ENCODE measurements at places on chromosomes 13 and 19.

DNA sequence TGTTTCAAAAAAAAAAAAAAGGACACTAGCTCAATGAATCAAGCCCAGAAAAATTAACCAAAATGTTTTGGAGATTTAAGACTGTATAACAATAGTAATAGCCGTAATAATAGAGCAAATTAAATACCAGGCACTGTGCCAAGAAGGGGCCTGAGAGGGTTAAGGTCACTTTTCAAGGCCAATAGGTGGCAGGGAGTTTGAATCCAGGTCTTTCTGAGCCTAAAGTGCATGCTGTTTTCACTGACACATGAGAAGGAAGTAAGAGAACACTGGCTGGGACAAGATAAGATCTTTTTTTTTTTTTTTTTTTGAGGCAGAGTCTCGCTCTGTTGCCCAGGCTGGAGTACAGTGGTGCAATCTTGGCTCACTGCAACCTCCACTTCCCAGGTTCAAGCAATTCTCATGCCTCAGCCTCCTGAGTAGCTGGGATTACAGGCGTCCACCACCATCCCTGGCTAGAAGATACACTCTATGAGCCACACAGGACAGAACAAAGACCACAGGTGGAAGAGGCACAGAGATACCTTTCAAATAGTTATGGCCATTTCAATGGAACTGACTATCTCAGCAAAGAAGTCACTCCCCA, 7.7 kb downstream of the FFAR2 start:
- DNase-seq, result no peak

GRCh38 chr13:106246666-106247188, 288.7 kb downstream of the EFNB2 start:
- no peak for DNase-seq

GRCh38 chr19:3780786-3781304, 5.3 kb downstream of the MATK start:
- no peak for DNase-seq

GRCh38 chr13:44347301-44347700, 26.3 kb upstream of the SERP2 start:
- DNase-seq, result no peak

- DNase-seq, result no peak
Observed at GRCh38 chr19:4130744-4131438, 7.0 kb upstream of the MAP2K2 start.

- DNase-seq, result no peak
Observed at GRCh38 chr13:44498502-44498901, 77.6 kb downstream of the TSC22D1 start.

DNA sequence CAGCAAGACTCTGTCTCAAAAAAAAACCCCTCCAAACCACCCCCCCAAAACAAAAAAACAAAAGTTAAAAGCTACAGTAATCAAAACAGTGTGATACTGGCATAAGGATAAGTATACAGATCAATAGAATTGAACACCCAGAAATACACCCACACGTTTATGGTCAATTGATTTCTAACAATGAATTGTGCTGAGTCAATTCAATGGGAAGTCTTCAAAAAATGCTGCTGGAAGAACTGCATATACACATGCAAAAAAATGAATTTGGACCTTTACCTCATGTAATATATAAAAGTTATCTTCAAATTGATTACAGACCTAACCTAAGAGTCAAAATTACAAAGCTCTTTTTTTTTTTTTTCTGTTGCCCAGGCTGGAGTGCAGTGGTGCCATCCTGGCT, 19.8 kb upstream of the NAPA start:
- no peak for DNase-seq

DNA sequence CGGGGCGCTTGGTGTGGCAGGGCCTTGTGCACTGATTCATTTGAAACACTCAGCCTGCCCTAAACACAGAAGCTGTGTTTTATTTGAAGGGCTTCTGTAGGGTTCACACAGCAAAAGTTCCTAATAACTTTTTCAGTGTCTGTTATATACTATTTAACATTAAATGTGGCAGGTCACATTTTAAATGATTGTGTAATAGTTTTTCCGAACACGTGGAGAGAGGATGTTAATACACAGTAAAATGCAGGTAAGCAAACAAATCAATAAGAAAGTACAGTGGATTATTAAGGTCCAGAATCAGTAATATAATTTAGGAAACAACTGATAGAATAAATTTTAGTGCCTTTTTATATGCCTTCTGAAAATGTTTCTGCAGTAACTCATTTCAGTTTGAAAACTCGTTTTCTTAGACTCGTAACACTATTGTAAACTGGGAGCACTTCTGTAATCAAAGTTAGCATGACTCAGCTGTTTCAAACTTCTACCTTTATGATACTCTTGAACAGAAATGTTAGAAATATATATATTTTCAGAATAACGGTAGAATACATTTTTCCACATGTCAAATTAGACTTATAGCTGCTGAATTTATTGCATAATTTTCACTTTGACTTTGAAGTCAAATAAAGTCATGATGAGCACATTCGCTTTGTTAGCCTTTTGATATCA, 70.1 kb downstream of the GGACT start:
- no peak for DNase-seq

DNA sequence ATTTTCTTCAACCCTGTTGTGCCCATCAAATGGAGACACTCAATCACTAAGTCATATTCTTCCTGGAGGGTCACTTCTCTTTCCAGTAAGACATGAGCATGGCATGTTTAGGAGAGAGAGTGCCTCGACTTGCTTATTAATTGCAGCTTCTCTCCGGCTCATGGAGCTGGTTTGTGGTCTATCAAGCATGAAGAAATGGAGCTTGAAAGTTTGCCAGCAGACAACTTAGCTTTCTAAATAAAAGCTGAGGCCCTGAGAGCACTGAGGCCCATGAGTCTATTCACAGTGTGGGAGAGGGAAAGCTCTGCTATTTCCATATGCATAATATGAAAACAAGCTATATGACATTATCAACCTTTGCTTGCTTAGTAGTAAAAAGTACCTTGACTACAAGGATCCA, 378.5 kb downstream of the FGF9 start:
- no peak for DNase-seq

GRCh38 chr13:89738072-89738471, 1609.4 kb upstream of the MIR17HG start:
- DNase-seq, result no peak

GRCh38 chr19:30360376-30361106, 11.6 kb upstream of the ZNF536 start:
- DNase-seq, result no peak

DNA sequence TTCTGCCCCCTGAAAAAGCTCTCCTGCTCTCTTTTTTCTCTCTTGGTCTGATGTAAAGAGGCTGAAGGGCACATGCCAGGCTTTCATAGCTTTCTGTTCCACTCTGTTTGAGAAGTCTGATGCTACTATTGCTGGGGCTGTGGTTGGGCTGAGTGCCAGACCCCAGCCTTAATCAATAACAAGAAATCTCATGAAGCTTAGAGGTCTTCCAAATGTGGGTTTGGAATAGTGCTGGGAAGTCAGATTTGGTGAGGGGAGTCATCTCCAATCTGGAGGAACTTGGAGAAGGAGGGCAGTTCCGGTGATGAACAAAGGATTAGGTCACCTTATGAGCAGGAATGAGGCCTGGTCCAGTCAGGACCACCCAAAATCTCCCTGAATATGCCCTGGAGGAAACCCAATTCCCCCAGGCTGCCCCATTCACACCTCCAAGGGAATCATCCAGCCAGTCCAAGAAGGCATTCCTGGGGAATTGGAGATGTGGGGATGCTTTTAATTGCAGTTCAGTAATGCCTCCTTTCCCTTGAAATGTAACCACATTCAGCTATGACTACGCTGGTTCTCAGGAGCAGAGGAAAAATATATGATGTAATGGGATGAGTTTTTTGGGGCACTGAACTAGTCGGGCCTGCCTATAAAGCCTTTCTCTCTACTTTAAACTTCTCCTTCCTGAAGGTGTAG, 102.0 kb downstream of the STARD13 start:
- DNase-seq, result no peak

- DNase-seq, result no peak
Observed at GRCh38 chr13:90690458-90691080, 656.9 kb upstream of the MIR17HG start.

DNA sequence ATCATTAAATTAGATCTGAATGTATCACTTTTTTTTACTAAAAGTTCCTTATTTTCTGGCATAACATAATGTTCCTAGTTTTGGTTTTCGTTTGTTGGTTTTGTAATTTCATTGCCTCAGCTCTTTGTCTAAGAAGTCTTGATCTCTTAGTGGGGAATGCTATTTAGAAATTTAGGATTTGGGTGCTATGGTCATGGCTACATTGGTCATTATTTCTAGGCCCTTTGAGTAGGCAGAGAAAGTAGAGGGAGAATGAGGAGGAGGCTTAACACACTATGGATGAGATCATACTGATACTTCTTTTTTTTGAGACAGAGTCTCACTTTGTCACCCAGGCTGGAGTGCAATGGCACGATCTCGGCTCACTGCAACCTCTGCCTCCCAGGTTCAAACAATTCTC, 41.8 kb downstream of the PIBF1 start:
- no peak for DNase-seq

GRCh38 chr19:35618857-35619256, 6.3 kb downstream of the HAUS5 start:
- DNase-seq, result no peak

- no peak for DNase-seq
Observed at GRCh38 chr13:33119856-33120543, 103.8 kb downstream of the KL start.

DNA sequence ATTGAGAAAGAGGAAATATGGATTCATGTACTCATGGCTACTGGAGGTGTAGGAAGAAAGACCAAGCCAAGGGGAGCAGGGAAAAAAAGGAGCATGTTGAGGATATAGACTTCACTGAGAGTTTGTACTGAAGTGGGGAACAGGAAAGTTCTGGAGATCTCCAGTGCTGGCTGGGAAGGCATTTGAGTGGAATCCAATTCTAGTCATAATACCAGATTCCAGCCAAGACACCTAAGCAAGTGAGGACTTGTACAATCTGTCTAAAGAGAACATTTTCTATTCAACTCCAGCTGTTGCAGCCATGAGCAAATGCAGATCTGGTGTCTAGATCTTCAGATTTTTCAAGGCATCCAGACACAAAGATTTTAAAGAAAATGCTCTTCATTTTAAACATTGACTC, 412.5 kb downstream of the OXGR1 start:
- no peak for DNase-seq
